CD4-positive, CD25-positive, alpha-beta regulatory T cell (primary cell): ENCODE measurements at places on chromosomes 3 and 15.

GRCh38 chr15:93819826-93820225 is 411.5 kb upstream of the MCTP2 start:
- no peak overlapping the region for H3K4me3 ChIP-seq
- no peak for DNase-seq
- H3K4me1 ChIP-seq = no peaks in the 10 kb centered on the region
- H3K36me3 ChIP-seq = no peaks in the 10 kb centered on the region

GRCh38 chr3:124584552-124585391 is 145.5 kb upstream of the UMPS start:
- no peak overlapping the region for H3K27ac ChIP-seq
- peaks cover 6% of the 10 kb centered on the region for H3K27me3 ChIP-seq
- DNase-seq = no peak
- no peaks in the 10 kb centered on the region for H3K36me3 ChIP-seq

DNA sequence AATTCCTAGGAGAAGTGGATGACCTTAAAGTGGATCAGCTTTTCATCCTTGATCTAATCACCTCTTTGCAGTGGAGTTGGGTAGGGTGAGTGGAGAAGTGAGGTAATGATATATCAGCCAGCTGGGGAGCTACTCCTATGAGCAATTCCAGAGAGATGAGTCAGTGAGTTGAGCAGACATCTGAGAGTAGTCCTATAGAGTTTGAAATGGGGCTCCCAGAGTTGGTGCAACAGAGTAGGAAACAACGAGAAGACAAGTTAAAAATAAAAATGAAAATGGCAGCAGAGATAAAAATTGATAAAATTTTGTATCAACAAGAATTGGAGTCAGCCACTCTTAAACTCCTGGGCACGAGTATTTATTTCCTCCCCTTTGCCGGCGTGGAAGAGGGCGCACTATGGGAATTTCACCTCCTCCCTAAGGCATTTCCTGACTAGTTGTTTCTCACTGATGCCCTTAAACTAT is 150.8 kb upstream of the DPH6 start:
- H3K36me3 ChIP-seq = no peaks in the 10 kb centered on the region
- no peaks in the 10 kb centered on the region for H3K27me3 ChIP-seq
- H3K4me1 ChIP-seq = no peaks in the 10 kb centered on the region
- H3K27ac ChIP-seq = no peak overlapping the region

- peaks cover 20% of the 10 kb centered on the region for H3K4me1 ChIP-seq
- H3K27me3 ChIP-seq = no peaks in the 10 kb centered on the region
- no peaks in the 10 kb centered on the region for H3K36me3 ChIP-seq
- no peak for DNase-seq
- H3K27ac ChIP-seq = no peak overlapping the region
- no peak overlapping the region for H3K4me3 ChIP-seq
These were observed 250.1 kb upstream of the SATB1 start for GRCh38 chr3:18675197-18675596.

GRCh38 chr3:169945313-169945712 is 21.3 kb upstream of the SEC62 start:
- H3K36me3 ChIP-seq = no peaks in the 10 kb centered on the region
- H3K27ac ChIP-seq = no peak overlapping the region
- peak; percentile 79 for DNase-seq
- peaks cover 11% of the 10 kb centered on the region for H3K27me3 ChIP-seq

GRCh38 chr15:90049030-90049429 is 47.9 kb downstream of the ZNF710 start:
- no peaks in the 10 kb centered on the region for H3K27me3 ChIP-seq
- no peaks in the 10 kb centered on the region for H3K36me3 ChIP-seq
- no peaks in the 10 kb centered on the region for H3K4me1 ChIP-seq
- no peak overlapping the region for H3K27ac ChIP-seq

- H3K27ac ChIP-seq = no peak overlapping the region
- peaks cover 5% of the 10 kb centered on the region for H3K36me3 ChIP-seq
- no peak for DNase-seq
- H3K4me1 ChIP-seq = peaks cover 23% of the 10 kb centered on the region
- no peaks in the 10 kb centered on the region for H3K27me3 ChIP-seq
- no peak overlapping the region for H3K4me3 ChIP-seq
These were observed 4.4 kb downstream of the KCTD6 start for GRCh38 chr3:58496206-58496857.

DNA sequence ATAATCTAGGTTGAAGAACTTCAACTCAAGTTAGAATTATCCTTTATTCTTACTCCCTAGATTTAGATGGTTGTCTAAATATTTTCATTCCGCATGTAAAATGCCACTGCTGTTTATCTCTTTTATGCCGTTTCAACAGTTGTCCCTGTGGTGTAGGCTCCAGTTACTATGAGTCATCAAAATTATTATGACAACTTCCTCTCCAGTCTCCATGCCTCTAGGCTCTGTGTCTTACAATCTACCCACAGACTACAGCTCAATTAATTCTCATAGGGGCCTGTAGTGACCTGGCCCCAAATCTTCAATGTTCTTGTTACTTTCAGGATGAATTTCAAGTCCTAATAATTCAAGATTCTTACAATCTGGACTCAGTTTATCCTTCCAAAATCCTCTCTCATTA is 105.8 kb upstream of the UNC13C start:
- no peak for DNase-seq
- H3K27ac ChIP-seq = no peak overlapping the region
- H3K27me3 ChIP-seq = no peaks in the 10 kb centered on the region
- no peaks in the 10 kb centered on the region for H3K4me1 ChIP-seq
- H3K4me3 ChIP-seq = no peak overlapping the region

DNA sequence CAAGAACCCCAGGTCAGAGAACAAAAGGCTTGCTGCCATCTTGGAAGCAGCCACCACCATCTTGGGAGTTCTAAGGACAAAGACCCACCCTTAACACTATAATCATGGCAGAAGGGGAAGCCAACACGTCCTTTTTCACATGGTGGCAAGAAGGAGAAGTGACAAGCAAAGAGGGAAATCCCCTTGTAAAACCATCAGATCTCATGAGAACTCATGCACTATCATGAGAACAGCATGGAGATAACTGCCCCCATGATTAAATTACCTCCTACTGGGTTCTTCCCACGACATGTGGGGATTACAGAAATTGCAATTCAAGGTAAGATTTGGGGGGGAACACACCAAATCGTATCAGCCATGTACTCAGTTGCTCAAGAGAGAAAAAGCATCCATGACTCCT is 21.1 kb upstream of the GBE1 start:
- no peak for DNase-seq
- H3K27me3 ChIP-seq = no peaks in the 10 kb centered on the region
- H3K36me3 ChIP-seq = no peaks in the 10 kb centered on the region
- H3K4me1 ChIP-seq = no peaks in the 10 kb centered on the region
- H3K4me3 ChIP-seq = no peak overlapping the region
- H3K27ac ChIP-seq = no peak overlapping the region

GRCh38 chr3:19074257-19074900 is 73.9 kb upstream of the KCNH8 start:
- H3K27ac ChIP-seq = no peak overlapping the region
- H3K4me3 ChIP-seq = no peak overlapping the region
- no peak for DNase-seq
- H3K4me1 ChIP-seq = no peaks in the 10 kb centered on the region
- H3K36me3 ChIP-seq = no peaks in the 10 kb centered on the region

DNA sequence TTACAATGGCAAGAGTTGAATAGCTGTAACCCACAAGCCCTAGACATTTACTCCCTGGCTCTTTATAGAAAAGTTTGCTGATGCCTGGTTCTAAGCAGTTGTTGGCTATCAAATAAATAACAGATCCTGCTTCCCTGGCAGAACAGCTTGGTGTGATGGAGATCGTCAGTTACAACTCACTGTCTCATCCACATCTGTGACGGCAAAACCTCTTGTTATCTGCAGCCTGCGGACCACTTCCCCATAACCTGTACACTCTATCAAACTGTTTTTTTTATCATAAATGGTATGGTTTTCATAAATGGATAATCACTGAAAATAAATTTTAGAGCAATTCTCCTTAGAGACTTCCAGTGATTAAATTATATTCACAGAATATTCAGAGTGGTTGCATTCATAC is 14.1 kb downstream of the ZDHHC3 start:
- H3K4me1 ChIP-seq = no peaks in the 10 kb centered on the region
- no peak overlapping the region for H3K4me3 ChIP-seq
- H3K27me3 ChIP-seq = no peaks in the 10 kb centered on the region

DNA sequence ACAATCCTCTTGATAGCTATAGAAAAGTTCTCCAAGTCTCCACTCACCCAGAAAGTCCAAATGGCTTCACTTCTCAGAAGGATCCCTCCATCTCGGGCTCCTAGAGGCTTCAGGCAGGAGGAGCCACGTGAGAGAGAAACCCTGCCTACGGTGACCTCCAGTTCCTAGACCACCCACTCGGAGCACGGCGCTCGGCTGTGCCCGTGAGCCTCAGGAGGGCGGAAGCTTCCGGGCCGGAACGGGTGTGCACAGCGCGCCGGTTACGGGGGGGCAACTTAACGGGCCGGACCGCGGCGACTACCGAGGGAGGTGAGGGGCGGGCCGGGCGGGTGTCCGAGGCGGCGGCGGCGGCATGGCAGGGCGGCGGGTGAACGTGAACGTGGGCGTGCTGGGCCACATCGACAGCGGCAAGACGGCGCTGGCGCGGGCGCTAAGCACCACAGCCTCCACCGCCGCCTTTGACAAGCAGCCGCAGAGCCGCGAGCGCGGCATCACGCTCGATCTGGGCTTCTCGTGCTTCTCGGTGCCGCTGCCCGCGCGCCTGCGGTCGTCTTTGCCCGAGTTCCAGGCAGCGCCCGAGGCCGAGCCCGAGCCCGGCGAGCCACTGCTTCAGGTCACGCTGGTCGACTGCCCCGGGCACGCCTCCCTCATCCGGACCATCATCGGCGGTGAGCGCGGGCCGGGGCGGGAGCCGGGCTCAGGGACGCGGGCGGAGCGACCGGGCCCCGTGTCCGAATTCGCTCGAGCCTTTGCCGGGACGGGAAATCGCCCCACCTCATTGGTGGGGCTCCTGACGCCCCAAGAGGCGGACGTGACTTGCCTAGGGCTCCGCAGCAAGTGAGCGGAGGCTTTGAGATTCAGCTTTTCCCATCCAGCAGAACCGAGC is at the start of gene EEFSEC:
EEFSEC (plus strand) TSS at position 326 of the 886 bp plus-strand sequence; CDS start at position 353, 27 bp downstream.
- H3K4me3 ChIP-seq = peak within 1 kb of the TSS; percentile 78
- peaks cover 12% of the 10 kb centered on the region for H3K4me1 ChIP-seq
- H3K27me3 ChIP-seq = no peaks in the 10 kb centered on the region
- DNase-seq = peak; percentile 74

GRCh38 chr3:59856934-59857460 is 807.2 kb upstream of the CFAP20DC start:
- H3K36me3 ChIP-seq = no peaks in the 10 kb centered on the region
- peaks cover 6% of the 10 kb centered on the region for H3K4me1 ChIP-seq
- DNase-seq = no peak

GRCh38 chr3:129627350-129628168 is 21.1 kb upstream of the PLXND1 start:
- H3K36me3 ChIP-seq = no peaks in the 10 kb centered on the region
- peak; percentile 89 for DNase-seq
- H3K27ac ChIP-seq = peak overlapping the region; percentile 51
- H3K27me3 ChIP-seq = no peaks in the 10 kb centered on the region
- H3K4me3 ChIP-seq = peak overlapping the region; percentile 79

- H3K36me3 ChIP-seq = no peaks in the 10 kb centered on the region
- no peak within 1 kb of the TSS for H3K4me3 ChIP-seq
- peaks cover 2% of the 10 kb centered on the region for H3K27me3 ChIP-seq
- peaks cover 7% of the 10 kb centered on the region for H3K4me1 ChIP-seq
- no peak within 1 kb of the TSS for H3K27ac ChIP-seq
These were observed at the start of gene PLSCR4 for GRCh38 chr3:146250449-146251382. Gene PLSCR4 (minus strand): TSS chr3:146251105. CDS start chr3:146222071, 29,034 bp downstream.

- H3K36me3 ChIP-seq = peaks cover 21% of the 10 kb centered on the region
- no peaks in the 10 kb centered on the region for H3K27me3 ChIP-seq
- H3K4me1 ChIP-seq = peaks cover 19% of the 10 kb centered on the region
These were observed 52.4 kb downstream of the PRKCI start for GRCh38 chr3:170274641-170275040.

DNA sequence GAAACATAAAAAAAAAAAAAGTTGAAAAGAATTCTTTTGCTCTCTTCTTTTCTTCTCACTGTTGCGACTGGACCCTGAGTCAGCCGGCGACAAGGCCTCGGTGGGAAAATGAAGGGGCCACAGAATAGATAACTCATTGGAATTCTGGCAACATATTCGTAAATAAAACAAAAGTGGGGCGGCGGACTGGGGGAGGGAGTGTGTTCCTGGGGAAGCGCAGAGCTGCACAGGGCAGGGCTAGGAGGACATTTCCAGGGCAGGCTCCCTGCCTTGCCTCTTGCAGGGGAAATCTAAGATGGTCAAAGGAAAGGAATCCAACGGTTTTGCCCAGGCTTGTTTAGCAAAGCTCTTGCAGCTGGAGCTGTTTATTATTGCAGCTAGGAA is 1042.8 kb upstream of the NR2F2 start:
- no peaks in the 10 kb centered on the region for H3K4me1 ChIP-seq
- no peak for DNase-seq
- no peak overlapping the region for H3K4me3 ChIP-seq
- H3K27me3 ChIP-seq = no peaks in the 10 kb centered on the region
- no peak overlapping the region for H3K27ac ChIP-seq
- no peaks in the 10 kb centered on the region for H3K36me3 ChIP-seq

DNA sequence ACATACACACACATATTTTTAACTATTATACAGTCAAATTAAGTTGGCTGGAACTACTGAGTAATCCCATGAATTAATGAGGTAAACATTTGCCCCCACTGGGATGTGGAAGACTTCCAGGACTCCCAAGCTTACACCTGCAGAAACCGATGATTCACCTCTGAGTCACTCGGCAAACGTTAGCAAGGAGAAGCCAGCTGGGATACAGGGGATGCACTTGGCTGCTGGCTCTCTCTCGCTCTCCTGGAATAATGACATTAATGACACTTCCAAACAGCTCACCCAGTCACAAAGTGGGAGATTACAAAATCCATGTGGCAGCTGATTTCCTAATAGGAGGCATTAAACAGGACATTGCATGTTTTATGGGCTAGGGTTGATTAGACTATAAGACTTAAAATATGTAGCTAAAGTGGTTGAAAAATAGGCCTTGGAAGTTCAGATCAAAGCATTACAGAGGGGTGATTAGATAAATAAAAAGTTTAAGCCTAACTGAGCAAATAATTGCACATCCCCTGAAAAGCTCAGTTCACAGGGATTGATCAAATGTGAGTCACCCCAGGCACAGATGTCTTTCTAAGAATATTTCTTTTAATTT is 500.9 kb downstream of the SOX2 start:
- no peaks in the 10 kb centered on the region for H3K36me3 ChIP-seq
- no peak overlapping the region for H3K27ac ChIP-seq
- no peak for DNase-seq

GRCh38 chr15:83845230-83845629 is 191.3 kb downstream of the ADAMTSL3 start:
- H3K27me3 ChIP-seq = peaks cover 2% of the 10 kb centered on the region
- H3K4me1 ChIP-seq = no peaks in the 10 kb centered on the region
- H3K27ac ChIP-seq = no peak overlapping the region
- no peak for DNase-seq

GRCh38 chr3:98733812-98734281 is 29.3 kb upstream of the ST3GAL6 start:
- H3K27ac ChIP-seq = no peak overlapping the region
- no peak for DNase-seq
- H3K4me3 ChIP-seq = no peak overlapping the region

DNA sequence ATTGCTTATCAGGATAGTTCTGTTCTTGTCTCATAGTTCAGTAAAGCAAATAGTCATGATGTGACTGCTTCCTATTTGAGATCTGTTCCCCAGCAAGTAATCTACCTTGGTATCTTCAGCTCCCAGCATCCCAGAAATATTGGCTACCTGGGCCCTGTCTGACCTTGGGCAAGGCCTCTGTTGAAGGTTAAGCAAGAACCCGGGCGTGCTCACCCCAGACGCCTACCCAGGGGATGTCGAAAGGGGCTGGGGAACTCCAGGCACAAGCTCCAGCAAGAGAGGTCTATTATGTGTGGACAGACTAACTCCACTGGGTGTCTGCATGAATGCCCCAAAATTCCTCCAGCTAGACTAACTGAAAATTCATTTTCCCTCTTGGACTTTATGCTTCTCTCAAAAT is 37.3 kb upstream of the IGF1R start:
- H3K27me3 ChIP-seq = no peaks in the 10 kb centered on the region
- no peaks in the 10 kb centered on the region for H3K36me3 ChIP-seq
- H3K4me3 ChIP-seq = no peak overlapping the region
